Fibroblast of mammary gland (primary cell): ENCODE measurements at places on chromosomes 2 and 18.

GRCh38 chr18:12085786-12086185, 7.9 kb upstream of the ANKRD62 start:
- no peak for DNase-seq

- DNase-seq: no peak
Observed at GRCh38 chr2:42937171-42937875, 144.9 kb upstream of the HAAO start.

DNA sequence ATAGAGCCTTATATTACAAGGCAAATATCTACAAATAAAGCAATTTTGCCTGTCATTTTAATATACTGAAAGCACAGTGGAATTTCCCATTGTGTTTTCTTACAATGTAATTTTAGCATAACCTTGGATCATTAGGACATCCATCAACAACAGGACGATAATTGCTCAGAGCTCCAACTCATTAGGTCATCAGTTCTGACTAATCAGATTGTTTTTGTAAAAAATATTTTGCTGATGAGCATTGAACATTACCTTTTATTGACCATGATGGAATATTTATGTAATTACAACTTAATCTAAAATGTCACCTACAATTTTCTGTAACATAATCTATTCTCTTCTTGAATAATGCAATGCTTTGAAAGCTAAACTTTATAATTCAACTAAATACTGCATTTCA, 215.3 kb upstream of the DSEL start:
- peak; percentile 86 for DNase-seq

- peak; percentile 92 for DNase-seq
Observed at GRCh38 chr2:112712903-112713584, 7.8 kb upstream of the NT5DC4 start.

DNA sequence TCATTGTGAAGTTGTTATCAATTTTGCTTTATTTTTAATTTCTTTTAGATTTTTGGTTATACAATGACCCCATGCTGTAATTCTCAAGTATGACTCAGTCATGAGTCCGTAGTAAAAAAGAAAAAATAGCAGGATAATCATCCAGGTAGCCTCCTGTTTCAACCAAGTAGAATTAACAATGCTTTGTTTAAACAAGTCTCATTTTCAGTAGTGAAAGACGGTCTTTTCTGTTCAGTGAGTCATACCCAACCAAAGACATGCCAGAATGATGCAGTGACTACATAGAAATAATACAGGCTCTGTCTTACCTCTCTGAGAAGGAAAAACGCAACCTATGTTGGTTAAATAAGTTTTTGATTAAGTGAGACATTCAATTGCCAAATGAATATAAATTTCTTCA, 67.8 kb upstream of the DSC1 start:
- no peak for DNase-seq

DNA sequence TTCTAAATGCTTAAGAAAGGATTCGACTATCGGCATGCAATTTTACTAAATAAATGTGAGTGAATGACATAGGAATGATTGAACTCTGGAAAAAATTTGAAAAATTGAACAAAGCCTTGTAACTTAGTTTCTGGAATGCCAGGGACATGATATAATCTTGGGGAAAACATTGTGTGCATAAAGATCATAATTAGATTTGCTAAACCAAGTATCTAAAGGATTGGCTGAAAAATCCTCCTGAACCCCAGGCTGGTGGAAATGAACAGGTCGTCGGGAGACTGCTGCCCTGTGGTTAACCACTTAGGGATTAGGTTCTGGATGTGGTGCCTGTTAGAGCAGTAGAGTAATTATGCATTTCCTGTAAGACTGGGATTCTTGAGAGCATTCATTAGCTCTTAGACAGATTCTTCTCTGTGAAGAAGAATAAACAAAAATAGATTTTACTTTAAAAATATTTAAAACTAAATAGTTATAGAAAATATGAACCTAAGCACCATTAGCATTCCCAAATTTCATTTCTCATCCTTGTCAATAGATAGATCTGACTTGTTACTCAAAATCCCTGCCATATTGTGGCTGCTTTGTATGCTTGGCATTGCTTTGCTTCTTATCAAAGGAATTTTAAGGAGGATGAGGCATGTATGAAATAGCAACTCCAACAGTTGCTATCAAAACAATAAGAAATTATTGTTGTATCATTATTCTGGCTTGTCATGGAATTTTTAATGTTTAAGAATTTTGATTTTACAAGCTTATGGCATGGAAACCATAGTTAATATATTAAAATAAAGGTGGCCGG, 55.9 kb downstream of the LYPD6B start:
- DNase-seq: no peak

DNA sequence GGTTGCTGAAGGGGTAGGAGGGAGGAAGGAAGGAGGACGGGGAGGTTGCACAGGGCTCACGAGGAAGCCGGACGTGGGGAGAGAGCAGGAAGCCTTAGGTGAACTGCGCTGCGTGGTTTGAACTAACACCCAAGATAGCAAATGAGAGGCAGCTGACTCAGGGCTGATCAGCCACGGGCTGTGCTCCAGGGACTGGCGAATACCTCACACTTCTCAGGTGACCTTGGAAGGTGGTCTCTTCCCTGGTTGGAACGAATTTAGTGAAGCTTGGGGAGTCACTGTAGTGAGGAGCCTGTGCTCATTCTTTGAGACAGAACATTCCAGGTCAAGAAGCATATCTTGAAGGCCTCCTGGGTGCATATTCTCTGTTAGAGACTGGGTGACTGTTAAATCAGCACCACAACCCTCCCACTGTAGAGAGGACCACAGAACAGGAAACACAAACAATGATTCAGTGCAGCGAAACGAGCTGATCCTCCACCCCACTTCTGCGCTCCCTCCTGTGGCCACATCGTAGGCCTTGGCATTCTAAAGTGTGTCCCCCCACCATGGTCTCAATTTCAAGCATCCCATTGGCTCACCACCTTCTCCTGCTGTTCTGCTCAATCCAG, 33.8 kb downstream of the TOGARAM2 start:
- DNase-seq: peak; percentile 46

DNA sequence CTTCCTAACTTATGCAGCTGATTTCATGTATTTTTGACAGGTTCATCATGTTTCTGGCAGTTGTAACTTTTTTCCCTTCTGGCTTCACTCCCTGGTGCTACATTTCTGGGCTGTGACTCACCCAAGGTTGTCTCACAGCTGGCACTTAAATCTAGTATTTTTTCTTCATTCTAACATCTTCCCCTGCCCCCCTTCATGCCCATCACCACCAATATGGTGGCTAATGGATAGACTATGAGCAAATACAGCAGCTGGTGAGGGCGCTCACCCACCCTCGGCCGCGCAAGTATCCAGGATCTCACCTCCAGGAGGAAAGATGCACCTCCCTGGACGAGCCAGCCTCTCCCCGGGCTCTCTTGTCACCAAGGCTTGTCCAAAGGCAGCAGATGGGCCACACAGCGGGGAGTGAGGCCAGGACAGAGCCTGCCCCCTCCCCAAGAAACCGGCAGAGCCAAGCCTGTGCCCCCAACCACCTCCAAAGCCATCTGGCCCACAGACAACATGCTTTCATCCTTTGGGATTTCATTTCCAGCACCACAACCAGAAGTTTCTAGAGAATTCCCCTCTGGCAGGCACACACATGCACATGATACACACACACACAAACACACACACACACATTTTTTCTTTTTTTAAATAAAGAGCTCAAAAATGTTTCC, 39.1 kb downstream of the ATOH8 start:
- peak; percentile 80 for DNase-seq

GRCh38 chr2:98654699-98655495, 46.5 kb downstream of the UNC50 start:
- no peak for DNase-seq

GRCh38 chr2:161315380-161315779, 7.2 kb downstream of the PSMD14 start:
- DNase-seq: no peak

DNA sequence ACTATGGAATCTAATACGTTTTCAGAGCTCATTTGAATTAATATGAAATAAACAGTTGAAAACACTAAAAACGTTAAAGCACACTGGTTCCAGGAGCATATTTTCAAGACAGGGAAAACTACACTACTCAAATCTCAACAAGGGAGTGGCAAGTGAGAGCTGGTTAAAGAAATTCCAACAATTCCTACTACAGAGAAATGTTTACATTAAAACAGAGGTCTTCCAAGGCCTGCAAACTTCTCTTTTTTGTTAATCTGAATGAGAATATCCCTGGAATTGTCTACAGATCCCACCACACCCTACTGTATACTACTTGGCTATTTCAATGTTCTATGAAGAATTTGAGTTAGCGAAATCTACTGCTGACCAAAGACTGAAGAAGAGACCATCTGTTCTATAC, 231.5 kb downstream of the ZEB2 start:
- no peak for DNase-seq

- DNase-seq: no peak
Observed at GRCh38 chr18:59060551-59060950, 79.1 kb upstream of the SEC11C start.

- DNase-seq: no peak
Observed at GRCh38 chr2:190537765-190538164, 3.2 kb upstream of the NEMP2 start.

DNA sequence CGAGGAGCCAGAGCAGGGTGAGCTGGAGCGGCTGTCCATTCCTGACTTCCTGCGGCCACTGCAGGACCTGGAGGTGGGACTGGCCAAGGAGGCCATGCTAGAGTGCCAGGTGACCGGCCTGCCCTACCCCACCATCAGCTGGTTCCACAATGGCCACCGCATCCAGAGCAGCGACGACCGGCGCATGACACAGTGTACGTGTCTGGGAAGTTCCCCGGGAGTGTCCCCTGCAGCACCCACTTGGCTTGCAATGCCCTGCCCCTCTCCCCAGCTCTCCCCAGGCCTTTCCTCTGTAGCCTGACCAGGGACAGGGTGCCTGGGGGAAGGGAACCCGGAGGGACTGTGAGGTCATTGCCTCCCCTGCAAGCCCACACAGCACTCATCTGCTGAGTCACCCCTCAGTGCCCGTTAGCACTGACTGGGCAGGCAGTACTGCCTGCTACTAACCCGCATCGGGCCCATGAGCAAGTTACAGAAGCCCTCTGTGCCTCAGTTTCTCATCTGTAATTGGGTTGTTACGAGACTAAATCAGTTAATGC, 29.4 kb upstream of the GMPPA start:
- peak; percentile 74 for DNase-seq

DNA sequence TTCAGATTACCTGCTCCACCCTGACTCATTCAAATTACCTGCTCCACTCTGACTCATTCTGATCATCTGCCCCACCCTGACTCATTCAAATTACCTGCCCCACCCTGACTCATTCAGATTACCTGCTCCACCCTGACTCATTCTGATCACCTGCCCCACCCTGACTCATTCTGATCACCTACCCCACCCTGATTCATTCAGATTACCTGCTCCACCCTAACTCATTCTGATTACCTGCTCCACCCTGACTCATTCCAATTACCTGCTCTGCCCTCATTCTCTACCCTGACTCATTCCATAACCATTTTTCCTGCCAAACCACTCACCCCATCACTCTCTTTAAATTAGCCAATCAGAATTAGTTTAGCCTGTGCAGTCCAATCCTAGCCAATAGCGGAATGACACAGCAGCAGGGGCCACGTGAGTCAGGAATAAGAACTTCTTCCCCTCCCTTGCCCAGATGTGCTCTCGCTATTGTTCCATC, 26.2 kb downstream of the CFAP53 start:
- peak; percentile 28 for DNase-seq

DNA sequence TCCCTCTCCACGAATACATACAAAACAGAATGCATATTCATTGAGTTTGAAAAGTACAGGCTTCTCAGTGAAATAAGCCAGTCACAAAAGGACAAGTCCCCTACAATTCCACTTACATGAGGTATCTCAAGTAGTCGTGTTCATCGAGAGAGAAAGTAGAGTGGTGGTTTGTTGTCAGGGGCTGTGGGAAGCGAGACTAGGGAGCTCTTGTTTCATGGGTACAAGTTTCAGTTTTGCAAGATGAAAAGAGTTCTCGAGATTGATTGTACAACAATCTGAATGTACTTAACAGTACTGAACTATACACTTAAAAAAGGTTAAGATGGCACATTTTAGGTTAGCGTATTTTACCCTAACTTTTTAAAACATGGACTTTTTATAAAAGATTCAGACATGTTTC, 71.5 kb upstream of the TTC39C start:
- DNase-seq: no peak

- no peak for DNase-seq
Observed at GRCh38 chr2:54813584-54813983, 90.1 kb downstream of the EML6 start.

GRCh38 chr18:68840554-68841263, 42.8 kb downstream of the CCDC102B start:
- DNase-seq: peak; percentile 97

GRCh38 chr18:11468617-11469016, 140.8 kb upstream of the SLC35G4 start:
- no peak for DNase-seq

- no peak for DNase-seq
Observed at GRCh38 chr2:118224895-118225311, 136.6 kb downstream of the INSIG2 start.

- DNase-seq: peak; percentile 69
Observed at GRCh38 chr2:179338681-179339080, 74.0 kb upstream of the SESTD1 start.

GRCh38 chr2:74097574-74097973, 50.1 kb downstream of the BOLA3 start:
- no peak for DNase-seq

DNA sequence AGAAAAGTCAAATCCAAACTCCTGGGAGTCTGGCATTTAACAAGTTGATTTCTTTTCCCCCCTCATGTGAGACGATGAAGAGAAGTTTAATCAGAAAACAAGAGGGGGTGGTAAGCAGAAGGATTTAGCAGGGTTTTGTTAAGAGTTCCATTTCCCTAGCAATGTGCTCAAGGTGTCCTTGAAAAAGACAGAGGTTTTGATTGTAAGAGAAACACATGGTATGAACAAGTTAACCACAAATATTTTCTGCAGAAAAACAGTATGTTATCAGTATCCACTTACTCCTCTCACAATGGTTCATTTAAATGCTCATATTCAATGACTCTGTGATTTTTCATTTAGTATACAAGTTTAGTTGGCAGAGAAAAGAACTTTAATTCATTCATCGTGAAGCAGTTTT, 26.8 kb downstream of the LAMA1 start:
- DNase-seq: no peak

DNA sequence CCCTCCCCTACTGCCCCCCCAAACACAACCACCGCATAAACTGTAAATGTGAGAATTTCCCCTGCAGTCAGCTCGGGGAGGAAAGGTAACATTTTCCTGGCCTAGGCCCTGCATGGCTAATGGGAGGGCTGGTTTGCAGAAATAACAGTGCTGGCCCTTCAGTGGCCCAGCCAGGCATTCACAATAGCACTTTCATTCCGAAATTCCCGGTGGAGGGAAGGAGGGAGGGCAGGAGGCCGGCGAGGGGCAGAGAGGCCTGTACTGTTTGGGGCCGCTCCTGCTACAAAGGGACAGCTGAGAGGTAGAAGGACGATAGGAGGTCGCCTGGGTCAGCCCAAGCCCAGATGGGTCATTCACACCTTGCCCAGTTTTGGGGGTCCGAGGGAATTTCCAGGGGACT, 11.3 kb downstream of the CYP26B1 start:
- no peak for DNase-seq

- no peak for DNase-seq
Observed at GRCh38 chr18:78583739-78584458, 395.7 kb upstream of the SALL3 start.
